Ovary (tissue), 10 donors: ENCODE measurements at places on chromosomes 6 and 20. TPM values are rescaled to one million over a fixed set of nuclear protein-coding genes. Genes with fewer than 3 reads are reported as not detected.

DNA sequence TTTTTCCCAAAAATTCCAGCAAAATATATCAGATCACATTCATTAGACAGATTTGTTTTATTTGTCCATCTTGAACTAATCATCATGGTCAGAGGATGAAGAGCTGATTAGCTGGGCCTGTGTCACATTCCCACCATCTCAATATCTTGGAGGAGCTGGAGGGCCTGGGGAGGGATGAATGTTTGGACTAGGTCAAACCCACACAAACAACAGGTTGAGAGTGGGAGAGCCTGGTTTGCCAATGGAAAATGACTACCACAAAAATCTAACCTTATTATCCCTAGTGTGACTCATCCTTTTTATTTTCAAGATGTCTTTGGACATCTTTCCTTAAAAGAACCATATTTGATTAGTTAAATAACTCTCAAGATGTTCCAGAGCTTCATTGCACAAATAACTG, 242.4 kb downstream of the OGFRL1 start:
- no peaks in the 10 kb centered on the region for H3K36me3 ChIP-seq
- H3K4me3 ChIP-seq, result no peak overlapping the region
- no peaks in the 10 kb centered on the region for H3K27me3 ChIP-seq
- DNase-seq, result no peak
- H3K4me1 ChIP-seq, result no peaks in the 10 kb centered on the region

GRCh38 chr6:52531834-52532233, 45.0 kb downstream of the TRAM2 start:
- no peaks in the 10 kb centered on the region for H3K27me3 ChIP-seq
- H3K36me3 ChIP-seq, result no peaks in the 10 kb centered on the region
- no peak overlapping the region for H3K4me3 ChIP-seq
- H3K27ac ChIP-seq, result no peak overlapping the region

SUMO4 gene
- 1.2 TPM for total RNA-seq

- H3K27me3 ChIP-seq, result no peaks in the 10 kb centered on the region
- no peaks in the 10 kb centered on the region for H3K4me1 ChIP-seq
- no peak overlapping the region for H3K27ac ChIP-seq
- no peaks in the 10 kb centered on the region for H3K36me3 ChIP-seq
- H3K4me3 ChIP-seq, result no peak overlapping the region
Measured at GRCh38 chr6:10313799-10314162, 101.1 kb downstream of the TFAP2A start.
